Right lung (tissue), 10 donors: ENCODE measurements at places on chromosomes 4 and X. TPM values are rescaled to one million over a fixed set of nuclear protein-coding genes. Genes with fewer than 3 reads are reported as not detected.

GRCh38 chrX:134174859-134175258 is 62.1 kb upstream of the CCDC160 start:
- DNase-seq = no peak

- no peak for DNase-seq
These were observed 138.7 kb upstream of the LIMCH1 start for GRCh38 chr4:41399231-41399630.

- DNase-seq = no peak
These were observed 55.8 kb downstream of the GPAT3 start for GRCh38 chr4:83591730-83592129.

GRCh38 chr4:180665994-180666824 is 1577.0 kb upstream of the TENM3 start:
- DNase-seq = no peak

DNA sequence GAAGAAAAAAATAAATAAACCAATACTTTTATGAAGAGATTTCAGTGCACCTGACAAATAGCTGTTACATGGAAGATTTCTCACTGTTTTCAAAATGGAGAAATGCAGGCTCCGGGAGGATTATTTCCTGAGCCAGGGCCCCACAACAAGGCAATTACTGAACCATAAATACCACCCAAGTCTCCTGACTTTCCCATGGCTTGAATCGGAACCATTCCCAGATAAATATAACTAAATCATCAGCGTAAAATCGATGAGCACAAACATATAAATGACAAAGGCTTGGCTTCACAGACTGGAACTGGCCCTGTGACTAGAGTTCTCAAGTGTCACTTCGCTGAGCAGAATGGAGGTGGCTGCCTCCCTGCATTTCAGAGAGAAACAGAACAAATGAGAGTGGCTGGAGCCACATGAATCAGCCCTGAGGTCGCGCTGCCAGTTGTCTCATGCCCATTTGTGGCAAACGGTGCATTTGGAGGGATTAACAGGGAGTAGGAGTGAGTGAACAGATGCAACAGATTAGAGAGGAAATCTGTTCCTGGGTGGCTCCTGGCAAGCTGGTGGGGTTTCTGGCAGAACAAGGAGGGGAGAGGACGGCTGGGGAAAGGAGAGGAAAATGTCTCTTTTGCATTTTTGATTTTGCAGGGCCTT is 57.3 kb upstream of the STIM2 start:
- DNase-seq = no peak

- DNase-seq = no peak
These were observed 33.5 kb upstream of the SPANXD start for GRCh38 chrX:141732031-141732430.

DNA sequence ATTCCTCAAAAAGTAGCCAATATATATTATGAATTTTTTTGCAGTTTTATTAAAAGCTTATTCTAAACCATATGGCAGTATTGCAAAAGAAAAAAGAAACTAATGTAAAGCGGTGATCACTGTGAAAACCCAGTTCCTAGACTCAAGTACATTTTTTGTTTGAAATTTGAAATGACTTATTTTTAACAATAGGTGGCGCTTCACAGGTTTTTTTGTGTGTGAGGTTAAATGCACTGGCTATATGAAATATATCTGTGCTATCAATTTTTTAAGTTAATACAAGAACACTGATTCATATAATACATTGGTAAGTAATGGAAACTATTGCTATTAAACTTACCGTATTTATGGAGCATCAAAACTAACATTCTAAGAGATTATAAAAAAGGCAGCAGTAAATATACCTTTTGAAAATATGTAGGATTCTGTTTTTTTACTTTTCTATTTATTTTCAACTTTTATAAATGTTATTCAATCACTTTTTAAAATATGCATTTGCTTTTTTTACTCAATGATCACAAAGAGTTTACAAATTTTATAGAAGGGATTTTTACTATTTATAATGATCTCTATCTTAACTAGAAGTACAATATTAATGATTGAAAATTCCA is 5.6 kb upstream of the SPRY1 start:
- DNase-seq = no peak

- DNase-seq = no peak
These were observed 43.5 kb upstream of the PAK3 start for GRCh38 chrX:111052478-111052877.

DNA sequence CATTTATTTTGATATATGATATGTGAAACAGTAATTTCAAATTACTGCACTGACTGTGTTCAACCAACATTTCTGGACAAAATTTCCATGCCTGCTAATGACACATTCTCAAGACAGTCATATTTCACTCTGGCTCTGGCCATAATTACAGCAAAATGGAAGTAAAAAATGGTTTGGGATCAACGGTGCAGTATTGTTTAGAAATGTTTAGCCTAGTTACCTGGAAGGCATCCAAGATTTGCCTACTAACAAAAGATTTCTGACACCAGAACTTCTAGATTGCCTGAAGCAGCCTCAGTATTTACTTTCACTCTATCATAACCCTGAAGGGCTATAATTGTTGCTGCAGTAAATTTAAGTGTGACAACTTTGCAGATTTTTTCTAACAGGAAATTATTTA is 416.3 kb downstream of the PCDH10 start:
- peak; percentile 44 for DNase-seq

- DNase-seq = no peak
These were observed 67.4 kb downstream of the EGF start for GRCh38 chr4:109979920-109980717.

DNA sequence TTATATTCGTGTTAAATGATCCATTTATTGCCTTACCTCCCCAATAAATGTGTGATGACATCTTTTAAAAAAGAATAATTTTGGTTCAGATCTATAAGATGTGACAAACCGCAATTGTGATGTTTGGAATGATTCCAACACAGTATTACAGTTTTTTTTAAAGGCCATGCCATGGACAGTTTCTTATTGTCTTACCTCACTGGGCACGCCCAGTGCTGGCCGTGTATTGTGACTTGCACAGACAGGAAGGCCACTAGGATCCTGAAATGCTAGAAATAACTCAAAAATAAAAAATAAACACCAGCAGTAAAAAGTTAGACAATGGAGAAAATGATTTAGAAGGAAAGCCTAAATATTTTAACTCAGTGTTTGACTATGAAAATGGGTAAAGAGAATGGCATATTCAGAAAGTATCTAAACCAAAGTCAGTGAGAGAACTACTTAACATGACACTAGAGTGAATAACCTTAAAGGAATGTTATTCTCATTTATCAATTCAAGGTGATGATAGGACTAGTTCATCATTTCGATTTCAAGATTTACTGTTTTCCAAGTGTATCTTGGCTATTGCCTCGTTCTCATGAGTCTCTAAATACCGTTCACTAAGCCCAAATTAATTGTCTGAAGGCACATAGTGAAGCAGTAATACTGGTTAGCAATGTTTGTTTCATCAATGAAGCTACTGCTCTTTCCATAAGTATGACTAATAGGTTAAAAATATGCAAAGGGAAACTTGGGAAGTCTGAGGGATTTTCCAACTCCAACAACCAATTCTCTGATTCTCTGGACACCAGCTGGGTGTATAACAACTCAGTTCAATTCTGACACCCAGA is 46.1 kb upstream of the VEGFC start:
- no peak for DNase-seq

DNA sequence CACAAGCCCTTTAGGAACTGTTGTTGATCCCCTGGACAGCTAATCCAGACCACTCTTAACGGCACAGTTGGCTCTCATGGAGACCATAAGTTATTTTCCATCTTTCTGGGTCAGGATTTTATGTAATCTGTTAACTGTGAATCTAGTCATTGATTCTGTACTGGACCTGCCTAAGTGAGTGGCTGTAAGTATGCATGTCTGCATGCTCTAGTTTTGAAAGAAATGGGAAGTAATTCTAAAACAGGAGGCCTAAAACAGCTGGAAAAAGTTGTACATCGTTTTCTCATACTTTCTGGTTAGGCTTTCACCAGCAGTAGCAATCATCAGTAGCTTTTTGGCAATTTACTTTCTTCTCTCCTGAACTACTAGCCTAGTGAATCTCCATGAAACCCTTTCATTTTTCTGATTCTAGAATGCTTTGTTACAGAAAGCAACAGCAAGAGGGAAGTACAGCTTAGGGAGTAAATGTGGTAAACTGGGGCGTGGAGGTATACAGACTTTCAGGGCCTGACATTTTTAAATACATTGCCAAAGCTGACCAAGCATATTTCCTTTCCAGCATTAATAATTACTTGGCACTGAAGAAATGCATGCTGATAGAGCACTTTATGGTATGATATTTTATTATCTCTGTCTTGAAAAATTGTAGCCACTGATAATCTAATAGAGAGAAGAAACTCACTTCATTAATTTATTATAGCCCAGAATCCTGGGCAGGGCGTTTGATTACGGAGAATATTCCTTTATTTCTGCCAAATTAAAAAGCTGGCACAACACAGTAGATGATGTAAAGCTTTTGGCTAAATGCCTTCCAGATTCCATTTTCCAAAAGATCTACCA is 202.7 kb downstream of the BANK1 start:
- DNase-seq = peak; percentile 23

DNA sequence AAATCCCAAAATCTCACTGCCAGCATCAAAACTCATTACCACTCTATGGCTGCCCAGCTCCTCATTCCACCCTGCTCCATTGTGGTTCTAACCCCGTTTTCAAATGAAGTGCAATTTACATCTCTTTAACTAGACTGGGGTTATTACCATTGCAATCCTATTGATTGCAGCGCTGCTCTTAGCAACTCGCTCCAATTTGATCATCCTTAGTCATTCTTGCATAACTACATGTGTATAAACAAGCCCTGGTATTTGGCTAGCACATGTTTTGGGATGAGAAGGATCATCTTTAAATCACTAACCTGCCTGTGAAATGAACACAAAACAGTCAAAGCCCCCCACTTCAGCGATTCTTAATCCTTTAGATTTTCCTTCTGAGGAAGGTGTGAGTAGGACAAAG is 340.1 kb upstream of the PPARGC1A start:
- no peak for DNase-seq

DNA sequence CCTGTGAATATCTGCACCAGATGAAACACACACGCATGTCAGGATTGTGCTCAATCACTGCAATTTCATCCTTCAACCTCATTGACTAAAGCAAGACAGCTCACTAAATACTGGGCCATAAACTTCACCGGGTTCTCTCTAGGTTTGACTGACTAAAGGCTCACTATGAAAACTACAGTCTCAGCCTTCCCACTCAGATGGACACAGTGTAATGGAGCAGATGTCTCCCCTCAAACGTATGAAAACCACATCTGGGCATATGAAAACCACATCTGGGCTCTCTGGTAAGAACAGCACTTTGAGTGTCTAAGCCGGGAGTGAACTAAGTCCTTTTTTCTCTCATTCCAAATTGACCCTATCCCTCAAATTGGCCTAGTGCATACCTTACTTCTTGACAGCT is 15.2 kb downstream of the GEMIN8 start:
- DNase-seq = no peak

DNA sequence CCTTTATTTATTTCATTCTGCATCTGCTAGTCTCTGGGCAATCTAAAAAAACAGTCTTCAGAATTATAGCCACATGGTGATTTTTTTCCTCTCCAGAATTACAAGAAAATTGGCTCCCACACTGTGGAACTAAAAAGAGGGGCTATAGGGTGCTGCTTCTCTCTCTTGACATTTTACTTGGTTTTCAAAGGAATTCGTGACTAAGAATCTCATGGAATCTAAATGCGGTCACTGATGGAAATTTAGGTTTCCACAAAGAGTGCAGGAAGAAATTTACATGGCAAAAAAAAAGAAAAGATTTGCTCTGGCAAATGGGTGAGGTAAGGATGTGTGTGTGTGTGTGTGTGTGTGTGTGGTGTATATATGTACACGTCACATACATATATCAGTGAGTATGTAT is 10.2 kb downstream of the ATXN3L start:
- no peak for DNase-seq

DNA sequence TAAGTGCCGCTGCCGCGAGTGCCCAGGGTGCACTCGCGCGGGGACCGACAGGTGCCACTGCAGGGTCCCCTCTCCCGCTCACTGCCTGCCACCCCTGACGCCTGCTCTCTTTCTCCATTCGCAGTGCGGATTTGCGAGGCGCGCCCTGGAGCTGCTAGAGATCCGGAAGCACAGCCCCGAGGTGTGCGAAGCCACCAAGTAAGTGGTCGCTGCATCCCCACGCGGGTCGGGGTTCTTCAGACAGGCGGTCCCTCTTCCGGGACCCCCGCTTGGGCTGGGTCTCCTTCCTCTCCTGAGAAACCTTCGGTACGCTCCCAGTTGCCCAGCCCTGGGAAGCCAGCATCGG is 547 bp downstream of the GUCY1A1 start:
- DNase-seq = no peak

DNA sequence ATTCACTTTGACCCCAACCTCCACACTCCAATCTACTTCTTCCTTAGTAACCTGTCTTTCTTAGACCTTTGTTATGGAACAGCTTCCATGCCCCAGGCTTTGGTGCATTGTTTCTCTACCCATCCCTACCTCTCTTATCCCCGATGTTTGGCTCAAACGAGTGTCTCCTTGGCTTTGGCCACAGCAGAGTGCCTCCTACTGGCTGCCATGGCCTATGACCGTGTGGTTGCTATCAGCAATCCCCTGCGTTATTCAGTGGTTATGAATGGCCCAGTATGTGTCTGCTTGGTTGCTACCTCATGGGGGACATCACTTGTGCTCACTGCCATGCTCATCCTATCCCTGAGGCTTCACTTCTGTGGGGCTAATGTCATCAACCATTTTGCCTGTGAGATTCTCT is 344 bp downstream of the OR13H1 start:
- no peak for DNase-seq

- DNase-seq = no peak
These were observed 25.4 kb downstream of the GABRQ start for GRCh38 chrX:152663086-152663485.

DNA sequence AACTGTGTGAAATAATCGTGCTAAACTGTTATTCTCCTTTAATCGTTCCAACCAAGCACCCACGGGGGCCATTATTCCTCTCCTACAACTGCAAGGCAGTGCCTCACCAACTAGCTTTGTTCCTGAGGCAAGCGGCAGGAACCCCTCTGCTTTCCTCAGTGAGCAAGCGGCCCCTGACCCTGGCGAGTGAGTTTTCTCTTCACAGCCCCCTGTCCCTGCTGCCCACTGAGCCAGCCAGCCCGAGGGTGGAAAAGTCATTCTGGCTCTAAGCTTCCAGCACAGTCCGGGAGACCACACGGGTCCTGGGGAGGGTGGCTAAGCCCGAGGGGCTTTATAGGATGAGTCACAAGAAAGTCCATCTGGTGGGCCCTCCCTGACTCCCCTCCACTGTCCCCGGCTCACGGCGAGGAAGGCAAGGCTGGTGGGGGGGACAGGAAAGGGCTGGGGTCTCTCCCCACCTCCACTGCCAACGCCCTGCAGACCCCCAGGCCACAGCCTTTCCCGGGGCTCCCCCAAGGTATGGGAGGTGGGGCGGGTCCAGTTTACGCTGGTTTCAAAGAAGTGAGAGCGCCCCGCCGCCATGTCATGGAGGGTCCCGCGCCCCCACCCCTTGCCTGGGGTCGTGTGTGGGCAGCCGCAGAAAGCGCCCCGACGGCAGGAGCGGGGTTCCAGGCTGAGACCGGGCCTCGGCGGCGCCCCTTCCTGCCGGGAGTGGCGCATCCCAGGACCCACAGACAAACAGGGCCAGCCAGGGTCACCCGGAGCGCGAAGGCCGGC is 45.0 kb downstream of the CPLX1 start:
- no peak for DNase-seq

GRCh38 chr4:21522296-21522695 is 426.3 kb downstream of the KCNIP4 start:
- DNase-seq = no peak

SMIM10 gene
- 8.2 TPM for polyA plus RNA-seq

DOK7 gene
- polyA plus RNA-seq = 0.59 TPM

CC2D2A gene
- polyA plus RNA-seq = 56.5 TPM

RPS6KA6 gene
- polyA plus RNA-seq = 10.5 TPM

PRSS12 gene
- polyA plus RNA-seq = 47.4 TPM

STOX2 gene
- 16.2 TPM for polyA plus RNA-seq

PLP1 gene
- 21.7 TPM for polyA plus RNA-seq

IGBP1 gene
- 111 TPM for polyA plus RNA-seq

PABPC1L2A gene
- 0.07 TPM for polyA plus RNA-seq

AMBN gene
- polyA plus RNA-seq = not detected
